Fibroblast of the aortic adventitia (primary cell): ENCODE measurements at places on chromosomes 2 and 18. TPM values are rescaled to one million over a fixed set of nuclear protein-coding genes. Genes with fewer than 3 reads are reported as not detected.

WNT6 gene
- total RNA-seq: not detected in 2 replicates

MC4R gene
- total RNA-seq: not detected in 2 replicates

IL1RL2 gene
- 1.7 and 9.8 TPM in 2 replicates for total RNA-seq

TCF23 gene
- 2.3 TPM in 1 of 2 replicates, not detected in the other for total RNA-seq
